T-helper 17 cell (primary cell): ENCODE measurements at places on chromosomes 3 and 15.
A peak's percentile ranks its signal among the peaks of the same experiment; 100 is the strongest.

GRCh38 chr15:101043011-101043410 lies 123.9 kb downstream of the LRRK1 start:
- no peak for DNase-seq

GRCh38 chr3:118559286-118559685 lies 475.4 kb downstream of the IGSF11 start:
- no peak for DNase-seq

- no peak for DNase-seq
These were observed 539 bp upstream of the MGLL start for GRCh38 chr3:127822682-127823425.

GRCh38 chr15:67193223-67193990 lies 61.1 kb downstream of the AAGAB start:
- no peak for DNase-seq

- no peak for DNase-seq
These were observed 30.9 kb downstream of the PPCDC start for GRCh38 chr15:75054172-75054897.

DNA sequence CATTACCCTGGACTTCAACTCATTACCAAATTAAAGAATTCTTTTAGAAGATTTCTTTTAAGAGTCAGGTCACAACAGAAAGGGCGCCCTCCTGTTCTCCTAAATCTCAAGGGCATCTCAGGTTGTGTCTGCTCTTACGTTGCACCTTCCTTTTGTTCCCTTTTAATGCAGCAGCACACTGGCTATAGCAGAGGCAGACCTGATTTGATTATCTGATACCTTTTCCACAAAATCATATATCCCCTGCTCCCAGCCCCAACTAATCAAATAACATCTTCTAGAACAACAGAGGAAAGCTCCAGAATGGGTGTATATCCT lies 40.1 kb downstream of the TIGIT start:
- no peak for DNase-seq

DNA sequence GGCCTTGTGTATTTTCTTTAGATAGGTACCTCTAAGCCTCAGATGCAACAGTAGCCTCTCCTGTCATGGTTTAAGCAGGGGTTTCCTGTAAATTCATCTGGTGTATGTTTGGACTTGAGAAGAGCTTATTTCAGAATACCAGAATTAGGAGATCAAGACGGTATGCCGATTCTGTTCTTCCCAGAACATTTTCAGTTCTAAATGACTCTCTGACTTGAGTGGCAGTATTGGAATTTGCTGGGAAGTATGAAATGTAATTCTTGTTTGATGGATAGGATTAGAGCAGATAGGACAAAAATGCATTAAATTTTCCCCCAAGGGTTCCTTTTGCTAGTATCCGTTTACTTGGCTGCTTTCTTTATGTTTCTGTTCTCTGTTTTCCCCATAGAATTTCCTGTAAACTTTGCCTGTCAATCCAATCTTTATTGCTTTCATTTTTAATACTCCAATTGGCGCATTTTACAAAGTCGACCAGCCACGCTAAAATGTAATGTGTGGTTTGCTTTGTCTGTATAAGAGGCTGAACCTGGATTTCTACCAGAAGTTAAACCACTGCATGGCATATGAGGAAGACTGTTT lies 612.2 kb downstream of the RBMS3 start:
- DNase-seq, result no peak

DNA sequence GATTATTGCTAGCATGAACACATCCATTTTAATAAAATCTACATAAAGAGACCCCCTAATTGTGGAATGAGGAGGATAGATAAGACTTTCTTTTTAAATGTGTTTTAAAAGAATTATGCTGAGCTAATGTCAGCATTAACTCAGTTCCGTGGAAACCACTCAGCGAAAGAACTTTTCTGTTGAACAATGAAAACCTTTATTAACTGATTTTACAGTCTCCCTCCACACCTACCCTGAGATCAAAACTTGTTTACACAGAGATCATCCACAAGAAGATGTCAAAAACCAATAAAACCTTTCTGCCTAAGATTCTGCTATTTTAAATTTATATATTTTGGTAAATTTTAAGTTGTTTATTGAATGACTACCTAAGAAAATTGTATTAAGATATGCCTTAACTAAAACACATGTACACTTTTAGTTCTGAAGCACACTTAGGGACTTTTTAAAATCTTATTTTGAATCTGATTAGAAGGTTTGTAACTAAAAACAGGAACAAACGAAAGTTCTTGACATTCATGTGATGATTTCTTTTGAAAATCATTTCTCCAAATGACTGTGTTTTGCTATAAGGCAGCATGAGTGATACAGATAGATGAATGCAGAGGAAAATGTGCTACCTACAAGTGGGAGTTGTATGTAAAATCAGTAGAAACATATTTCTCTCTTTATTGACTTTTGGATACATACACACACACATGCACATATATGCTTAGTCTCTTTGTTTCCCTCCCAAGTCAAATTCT lies 369.0 kb downstream of the UNC13C start:
- no peak for DNase-seq

GRCh38 chr15:45386420-45386819 lies 8.1 kb upstream of the GATM start:
- DNase-seq, result no peak

DNA sequence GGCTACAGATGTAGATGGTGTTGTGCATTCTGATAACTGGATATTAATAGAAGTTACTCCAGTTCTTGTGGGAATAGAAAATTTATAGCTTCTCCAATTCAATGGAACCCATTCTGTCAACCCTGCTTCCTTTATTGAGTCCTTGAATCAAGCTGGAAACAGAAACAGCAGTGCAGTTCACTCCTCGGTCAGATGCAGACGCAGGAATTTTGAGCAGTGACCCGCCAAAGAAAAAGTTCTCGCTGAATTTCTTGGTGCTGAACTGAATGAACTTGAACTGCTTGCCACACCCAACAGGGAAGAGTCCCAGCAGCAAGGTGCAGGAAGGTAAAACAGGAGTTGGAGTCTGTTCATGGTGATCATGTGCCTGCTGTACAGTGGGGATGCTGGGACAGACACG lies 10.3 kb downstream of the HRH1 start:
- no peak for DNase-seq

GRCh38 chr3:195735036-195735695 lies 14.4 kb downstream of the MUC20 start:
- no peak for DNase-seq

DNA sequence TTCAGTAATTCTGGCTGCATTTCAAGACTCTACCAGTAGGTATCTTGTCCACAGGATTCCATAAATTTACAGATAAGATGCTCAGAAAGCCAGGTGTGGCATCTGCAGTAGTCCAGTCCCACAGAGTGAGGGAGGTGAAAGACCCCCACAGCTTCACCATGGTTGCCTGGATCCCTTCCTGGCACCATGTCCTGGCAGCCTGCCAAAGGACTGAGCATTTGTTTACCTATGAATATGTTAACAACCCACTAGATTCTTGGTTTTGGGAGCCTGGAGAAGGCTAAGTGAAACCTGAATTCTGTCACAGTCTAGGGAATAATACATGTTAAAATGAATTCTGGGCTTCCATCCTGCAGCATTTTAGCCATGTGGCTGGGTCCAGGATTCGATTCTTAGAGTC lies 14.9 kb downstream of the CHST2 start:
- no peak for DNase-seq

DNA sequence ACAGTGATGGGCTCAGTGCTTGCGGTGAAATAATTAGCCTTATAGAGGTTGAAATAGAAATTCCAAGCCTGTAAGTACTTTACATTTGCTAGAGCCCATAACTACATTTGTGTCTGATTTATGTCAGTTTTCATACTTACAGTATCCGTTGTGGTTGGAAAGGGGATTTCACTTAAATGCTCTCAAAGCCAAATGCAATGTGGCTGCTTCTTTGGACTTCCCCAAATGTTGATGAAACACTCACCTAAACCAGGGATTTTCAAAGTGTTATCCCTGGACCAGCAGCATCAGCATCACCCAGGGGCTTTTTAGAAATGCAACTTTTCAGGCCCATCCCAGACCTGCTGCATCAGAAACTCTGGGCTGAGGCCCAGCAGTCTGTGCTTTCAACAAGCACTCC lies 378.7 kb downstream of the MCTP2 start:
- DNase-seq, result no peak

DNA sequence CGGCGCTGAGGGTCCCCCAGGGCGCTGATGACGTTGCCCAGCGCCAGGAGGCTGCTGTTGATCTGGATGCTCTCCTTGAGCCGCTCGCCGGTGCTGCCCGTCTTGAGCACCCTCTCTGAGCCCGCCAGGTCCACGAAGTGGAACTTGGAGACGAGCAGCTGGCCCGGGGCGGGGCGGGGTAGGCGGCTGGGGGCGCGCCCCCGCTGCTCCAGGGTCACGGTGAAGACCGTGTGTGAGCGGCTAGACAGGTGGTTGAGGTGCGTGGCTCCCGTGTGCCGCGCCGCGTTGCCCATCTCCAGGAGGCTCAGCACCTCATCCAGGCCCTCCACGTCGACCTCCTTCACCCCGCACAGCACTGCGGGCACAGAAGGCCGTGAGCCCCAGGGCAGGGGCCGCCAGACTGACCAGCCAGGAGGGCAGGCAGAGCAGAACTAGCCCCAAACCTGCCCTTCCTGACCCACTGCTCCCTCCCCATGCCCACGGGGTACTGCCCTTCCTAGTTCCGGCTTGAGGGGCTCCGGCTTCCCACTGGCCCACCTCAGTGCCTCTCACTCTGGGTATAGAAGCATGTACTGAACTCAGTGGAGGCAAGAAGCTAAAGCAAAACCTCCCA lies 6.1 kb downstream of the KIF7 start:
- DNase-seq, result no peak

- DNase-seq, result peak; percentile 76
These were observed at the start of gene EDC3 for GRCh38 chr15:74695597-74696397. TSS of gene EDC3 (minus strand) at chr15:74696024. CDS start at chr15:74675124, 20,900 bp downstream.

- no peak for DNase-seq
These were observed 329.0 kb downstream of the OCA2 start for GRCh38 chr15:27770086-27770607.

DNA sequence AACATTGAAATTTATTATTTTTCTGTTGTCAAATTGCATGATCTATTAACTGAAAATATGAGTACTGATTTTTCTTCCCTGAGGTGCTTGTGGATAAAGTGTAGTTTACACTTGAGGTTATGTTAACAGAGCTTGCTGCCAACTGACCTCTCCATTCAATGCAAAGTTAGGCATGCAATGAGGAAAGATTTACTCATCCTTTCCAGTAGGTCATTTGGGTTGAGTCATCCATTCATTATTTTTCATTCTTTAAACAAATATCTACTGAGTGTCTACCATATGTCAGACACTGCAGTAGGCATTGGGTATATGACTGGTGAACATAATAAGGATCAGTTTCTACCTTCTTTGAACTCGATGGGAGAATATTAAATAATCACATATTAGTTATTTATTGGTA lies 604.1 kb downstream of the EDEM1 start:
- no peak for DNase-seq

GRCh38 chr15:79957741-79958140 lies 13.3 kb downstream of the BCL2A1 start:
- no peak for DNase-seq

DNA sequence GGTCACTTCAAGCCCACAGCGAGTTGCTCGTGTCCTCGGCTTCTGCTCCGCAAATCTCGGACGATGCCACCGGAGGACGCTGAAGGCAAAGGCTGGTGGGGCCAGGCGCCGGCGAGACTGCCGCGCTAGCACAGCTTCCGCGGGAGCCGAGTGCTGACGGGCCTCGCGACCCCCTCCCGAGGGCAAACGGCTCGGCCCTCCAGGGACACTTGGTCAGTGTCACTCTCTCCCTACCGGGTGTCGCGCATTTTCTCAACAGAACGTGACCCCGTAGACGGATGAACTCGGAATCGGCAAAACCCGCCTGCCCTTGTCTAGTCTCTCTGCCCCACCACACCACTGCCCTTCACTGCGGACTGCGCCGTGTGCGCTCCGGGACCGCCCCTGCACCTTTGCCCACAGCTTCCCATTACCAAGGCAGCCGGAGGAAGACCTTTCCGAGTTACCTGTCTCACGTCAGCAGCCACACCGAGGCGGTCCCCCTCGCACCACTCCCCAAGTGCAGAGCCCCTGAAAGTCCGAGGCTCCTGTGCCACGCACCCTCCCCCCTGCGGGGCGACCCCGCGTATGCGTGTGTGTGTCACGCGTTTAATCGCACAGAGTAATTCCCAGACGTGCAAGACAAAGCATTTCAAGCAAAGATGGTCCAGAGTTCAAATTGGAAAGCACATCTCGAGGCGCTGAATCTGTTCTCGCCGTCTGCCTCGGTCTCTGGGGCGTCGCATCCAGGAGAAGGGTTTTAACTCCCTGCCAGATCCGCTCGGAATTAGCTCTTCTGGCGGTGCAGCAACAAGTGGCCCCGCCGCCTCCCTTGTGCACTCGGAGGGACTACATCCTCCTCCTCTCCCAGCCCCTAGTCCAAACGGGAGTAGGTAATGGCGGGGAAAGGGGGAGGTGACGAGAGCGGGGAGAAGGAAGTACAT lies 245.0 kb upstream of the TOPAZ1 start:
- no peak for DNase-seq

DNA sequence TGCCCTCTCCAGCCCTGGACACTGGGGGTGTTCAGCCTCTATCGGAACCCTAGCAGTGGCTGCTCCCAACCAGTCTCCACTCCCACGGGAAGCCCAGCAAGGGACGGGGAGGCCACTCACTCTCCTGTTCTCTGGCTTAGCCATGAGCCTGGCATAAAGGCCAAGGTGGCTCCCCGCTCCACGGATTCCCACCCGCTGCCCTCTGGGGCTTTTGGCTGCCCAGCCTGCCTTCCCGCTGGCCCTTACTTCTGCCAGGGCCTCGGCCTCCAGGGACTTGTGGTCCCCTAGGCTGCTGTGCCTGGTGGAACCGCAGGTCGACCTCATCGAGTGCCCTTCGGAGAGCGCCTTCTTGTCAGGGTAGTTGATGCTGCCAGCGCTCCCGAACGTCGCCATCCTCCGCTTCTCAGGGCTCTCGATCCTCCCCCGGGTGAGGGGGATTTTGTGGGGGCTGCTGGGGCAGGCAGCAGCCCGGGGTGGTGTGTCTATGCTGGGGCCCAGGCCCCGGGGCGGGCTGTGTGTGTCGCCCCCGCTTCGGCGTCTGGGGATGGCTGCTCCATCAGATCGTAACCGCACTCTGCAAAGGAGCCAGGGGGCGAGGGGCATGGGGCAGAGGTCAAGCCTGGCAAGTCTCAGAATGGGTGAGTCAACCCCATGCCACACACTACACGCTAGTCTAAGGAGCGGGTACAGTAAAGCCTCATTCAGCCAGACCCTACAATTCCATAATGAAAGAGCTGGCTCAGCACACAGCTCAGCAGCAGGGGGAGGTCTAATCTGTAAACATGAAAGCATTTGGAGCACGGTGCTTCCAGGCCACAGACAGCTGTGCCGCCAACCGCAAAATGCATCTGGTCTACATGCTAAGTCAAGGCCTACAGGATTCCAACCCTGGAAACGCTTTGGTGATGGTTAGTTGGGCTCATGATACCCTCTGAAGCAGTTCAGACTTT lies 27.3 kb upstream of the RAD18 start:
- no peak for DNase-seq
